ENCODE measurements at places on chromosomes 4 and X. TPM values are rescaled to one million over a fixed set of nuclear protein-coding genes. Genes with fewer than 3 reads are reported as not detected.

Gene CCNA2
- total RNA-seq: 89.0 TPM

Gene TMEM271
- total RNA-seq: not detected

DNA sequence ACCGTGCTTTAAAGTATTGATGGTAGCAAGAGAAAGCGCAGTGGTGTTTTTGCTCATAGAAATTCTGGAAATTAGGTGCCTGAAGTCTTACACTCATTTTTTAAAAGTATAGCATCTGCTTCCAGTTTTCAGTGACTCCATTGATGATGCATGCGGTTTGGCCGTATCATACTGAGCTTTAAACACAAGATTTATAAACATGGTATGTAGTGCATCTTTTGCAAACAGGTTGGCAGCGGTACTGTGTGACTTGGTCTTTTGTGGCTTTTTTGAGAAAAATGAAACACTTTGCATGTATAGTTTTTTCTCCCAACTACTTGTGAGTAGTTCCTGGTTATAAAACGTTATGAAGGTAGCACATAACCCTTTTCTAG lies 2.0 kb downstream of the DDX3X start:
- no peak for DNase-seq

- DNase-seq: no peak
These were observed 83.1 kb downstream of the GUCY2F start for GRCh38 chrX:109398833-109399232.
